NCI-H748 treated with DMSO at 0.1 percent for 48 hours (cell line): ENCODE measurements at places on chromosomes 5 and 9.

- peak; percentile 21 for DNase-seq
These were observed 2.1 kb downstream of the CFAP77 start for GRCh38 chr9:132412089-132412488.

DNA sequence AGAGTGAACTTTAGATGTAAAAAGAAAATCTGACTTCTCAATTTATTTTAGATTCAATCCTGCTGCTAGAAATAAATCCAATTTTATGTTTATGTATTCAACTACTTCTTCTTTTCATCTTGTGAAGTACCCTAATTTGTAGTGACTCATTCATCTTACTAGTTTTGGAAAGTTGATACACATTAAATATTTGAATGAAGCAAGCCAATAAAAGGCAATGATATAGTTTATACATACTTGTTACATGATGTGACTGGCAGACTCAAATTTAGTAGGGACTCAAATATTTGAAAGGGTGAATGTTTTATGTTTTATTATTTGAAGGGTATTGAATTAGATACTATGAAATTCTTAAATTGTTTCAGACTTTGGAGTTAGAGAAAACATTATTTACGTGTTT lies 34.7 kb downstream of the CSNK1G3 start:
- no peak for DNase-seq

DNA sequence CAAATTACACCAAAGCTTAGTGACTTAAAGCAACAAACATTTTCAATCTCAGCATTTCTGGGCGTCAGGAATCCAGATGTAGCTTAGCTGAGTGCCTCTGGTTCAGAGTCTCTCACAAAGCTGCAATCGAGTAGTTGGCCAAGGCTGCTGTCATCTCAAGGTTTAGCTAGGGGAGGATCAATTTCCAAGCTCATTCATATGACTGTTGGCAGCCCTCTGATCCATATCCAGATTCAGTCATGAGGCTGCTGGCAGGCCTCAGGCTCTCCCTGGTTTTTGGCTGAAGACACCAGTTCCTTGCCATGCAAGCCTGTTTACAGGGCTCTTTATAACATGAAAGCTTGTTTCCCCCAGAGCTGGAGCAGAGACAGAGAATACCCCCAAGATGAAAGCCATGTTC lies 419.5 kb upstream of the TLE4 start:
- no peak for DNase-seq

- no peak for DNase-seq
These were observed 170.4 kb downstream of the TTC39B start for GRCh38 chr9:15136646-15137045.

DNA sequence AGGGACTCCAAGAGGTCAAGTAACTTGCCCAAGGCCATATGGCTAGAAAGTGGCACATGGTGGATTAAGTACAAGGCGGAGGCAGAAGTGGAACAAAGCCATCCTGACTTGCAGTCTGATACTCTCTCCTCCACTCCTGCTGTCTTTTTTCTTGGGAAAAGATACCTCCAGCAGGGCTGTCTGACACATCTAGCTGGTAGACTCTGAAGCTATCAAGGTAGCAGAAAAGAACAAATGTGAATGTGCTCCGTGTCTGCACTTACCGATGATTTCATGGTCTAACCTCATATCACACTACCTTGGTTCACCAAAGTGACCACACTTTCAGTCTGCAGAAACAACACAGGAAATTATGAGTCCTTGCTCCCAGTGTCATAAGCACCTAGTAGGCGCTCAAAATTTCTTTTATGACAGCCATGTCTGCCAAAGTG lies 284.8 kb downstream of the CRB2 start:
- no peak for DNase-seq

GRCh38 chr5:36985387-36985786 lies 108.8 kb downstream of the NIPBL start:
- DNase-seq = no peak

DNA sequence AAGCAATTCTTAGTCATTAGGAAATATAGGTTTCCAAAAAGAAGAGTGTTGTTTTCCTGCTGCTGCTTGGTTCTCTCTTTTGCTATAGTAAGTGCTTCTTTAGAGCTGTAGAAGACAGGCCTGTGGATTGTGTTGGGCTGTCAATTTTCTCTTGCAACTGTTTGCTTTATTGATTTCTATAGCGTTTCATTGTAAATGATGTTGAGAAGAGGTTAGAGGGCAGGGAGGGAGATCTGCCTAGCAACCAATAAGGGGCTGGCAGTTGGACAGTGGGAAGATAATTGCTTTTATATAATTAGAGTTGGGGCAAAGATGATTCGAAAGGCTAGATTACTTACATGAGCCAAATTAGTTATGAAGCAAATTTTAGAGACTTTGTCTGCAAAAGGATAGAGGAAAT lies 11.1 kb downstream of the UNC13B start:
- peak; percentile 93 for DNase-seq

DNA sequence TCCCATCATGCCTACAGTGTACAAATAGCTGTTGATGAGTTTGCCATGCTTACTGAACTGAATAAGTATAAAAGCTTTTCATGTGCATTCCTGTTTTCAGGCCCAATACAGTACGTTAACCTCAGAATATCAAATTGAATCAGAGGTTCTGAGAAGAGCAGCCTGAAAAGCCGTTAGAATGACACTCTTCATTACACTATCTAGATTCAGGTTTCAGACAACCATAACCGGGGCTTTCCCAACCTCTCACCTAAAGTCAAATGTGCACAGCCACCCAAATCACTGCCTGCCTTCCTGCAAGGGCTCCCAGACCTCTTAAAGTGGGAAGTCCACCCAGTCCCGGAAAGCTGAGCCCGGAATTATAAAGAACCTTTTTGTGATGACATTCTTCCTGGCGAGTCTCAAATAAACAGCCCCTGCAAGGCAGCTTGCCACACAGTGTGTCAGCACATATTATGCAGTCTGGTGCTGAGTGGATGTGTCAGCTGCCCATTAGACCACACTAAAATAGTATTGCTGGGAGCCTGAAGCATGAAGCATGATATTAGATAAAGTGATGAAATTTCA lies 245.8 kb downstream of the TLE4 start:
- DNase-seq = no peak

- DNase-seq = no peak
These were observed 37.5 kb downstream of the SLC44A1 start for GRCh38 chr9:105281926-105282325.

DNA sequence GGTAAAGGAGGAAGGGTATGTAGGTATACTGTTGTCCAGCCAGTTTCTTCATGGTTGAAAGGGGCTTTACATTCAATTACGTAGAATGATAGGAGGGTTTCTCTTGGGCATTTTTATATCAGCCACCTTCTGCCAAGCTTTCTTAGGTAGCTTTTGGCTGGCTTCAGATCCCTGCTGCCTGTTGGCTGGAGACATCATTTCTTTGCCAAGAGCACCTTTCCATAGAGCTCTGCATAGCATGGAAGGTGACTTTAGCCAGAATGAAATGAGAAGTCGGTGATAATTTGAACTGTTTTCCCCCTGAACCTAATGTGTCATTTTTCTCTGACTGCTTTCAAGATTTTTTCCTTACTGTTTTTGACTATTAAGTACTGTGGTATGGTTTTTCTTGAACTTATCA lies 26.9 kb downstream of the TMEFF1 start:
- DNase-seq = no peak

DNA sequence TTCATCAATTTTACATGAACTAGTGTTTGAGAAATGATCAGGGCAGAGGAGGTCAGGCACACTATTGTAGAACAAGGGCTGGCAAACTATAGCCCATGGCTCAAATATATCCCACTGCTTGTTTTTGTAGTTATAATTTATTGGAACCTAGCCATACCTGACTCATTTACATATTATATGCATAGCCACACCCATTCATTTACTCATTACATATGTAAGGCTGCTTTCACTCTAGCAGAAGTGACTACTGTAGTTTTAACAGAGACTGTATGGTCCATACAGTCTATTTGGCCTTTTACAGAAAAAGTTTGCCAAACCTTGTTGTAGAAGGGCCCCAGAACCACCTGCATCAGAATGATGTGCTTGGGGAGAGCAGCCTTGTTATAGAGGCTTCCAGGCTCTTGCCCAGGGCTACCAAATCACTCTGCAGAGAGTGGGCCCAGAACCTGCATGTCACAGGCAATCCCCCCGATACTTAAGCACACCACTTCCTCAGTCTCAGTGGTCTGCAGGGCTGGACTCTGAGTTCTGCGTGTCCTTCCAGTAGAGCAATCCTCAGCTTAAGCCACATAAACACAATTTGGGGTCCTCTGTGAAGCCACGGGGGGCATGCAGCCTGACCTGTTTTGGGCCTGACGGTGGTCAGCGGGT lies 6.7 kb downstream of the ANKS6 start:
- no peak for DNase-seq

- DNase-seq = no peak
These were observed 62.6 kb downstream of the PUM3 start for GRCh38 chr9:2781336-2781735.

DNA sequence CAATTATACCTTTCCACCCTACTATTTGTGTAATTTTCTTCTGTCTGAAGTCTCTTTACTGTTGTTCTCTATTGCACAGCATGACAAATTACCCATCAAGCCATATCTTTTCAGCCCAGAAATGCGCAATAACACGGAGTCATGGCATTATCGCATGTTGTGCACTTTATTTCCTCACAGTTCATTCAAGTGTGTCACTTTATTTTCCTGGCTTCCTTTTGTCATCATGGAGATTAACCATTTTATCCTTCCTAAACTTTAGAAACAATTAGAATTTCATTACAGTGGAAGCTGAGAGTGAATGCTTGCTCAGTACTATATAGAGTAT lies 41.3 kb upstream of the MEF2C start:
- DNase-seq = no peak

- no peak for DNase-seq
These were observed 114.5 kb downstream of the UGCG start for GRCh38 chr9:112011051-112011620.

DNA sequence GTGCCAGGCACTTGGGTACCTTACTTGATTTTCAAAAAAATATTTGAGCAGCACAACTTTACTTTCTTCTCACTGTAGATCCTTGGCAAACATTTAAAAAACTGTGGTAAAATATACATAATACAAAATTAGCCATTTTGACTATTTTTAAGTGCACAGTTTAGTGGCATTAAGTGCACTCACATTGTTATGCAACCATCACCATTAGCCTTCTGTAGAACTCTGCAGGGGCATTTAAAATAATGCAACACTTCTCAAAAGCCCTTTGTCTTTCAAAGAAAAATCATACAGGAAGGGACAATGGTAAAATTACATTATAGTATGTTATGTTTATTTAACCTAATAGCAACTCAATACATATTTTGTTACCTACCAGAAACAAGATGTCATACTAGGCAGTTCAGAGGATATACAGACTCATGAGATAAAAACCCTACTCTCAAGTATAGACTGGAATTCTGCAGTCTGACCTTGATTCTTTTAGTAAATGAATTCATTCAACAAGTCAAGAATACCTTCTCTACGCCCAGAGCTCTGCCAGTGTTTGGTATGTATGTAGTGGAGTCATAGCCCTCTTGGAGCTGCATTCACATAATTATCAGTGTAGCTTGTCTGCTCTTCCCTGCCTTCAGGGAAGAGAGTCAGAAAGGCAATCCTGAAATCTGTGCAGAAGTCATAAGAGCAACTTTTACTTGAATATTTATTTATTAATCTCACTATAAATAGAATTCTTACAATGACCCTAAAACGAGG lies 74.0 kb upstream of the ARRDC3 start:
- DNase-seq = no peak

DNA sequence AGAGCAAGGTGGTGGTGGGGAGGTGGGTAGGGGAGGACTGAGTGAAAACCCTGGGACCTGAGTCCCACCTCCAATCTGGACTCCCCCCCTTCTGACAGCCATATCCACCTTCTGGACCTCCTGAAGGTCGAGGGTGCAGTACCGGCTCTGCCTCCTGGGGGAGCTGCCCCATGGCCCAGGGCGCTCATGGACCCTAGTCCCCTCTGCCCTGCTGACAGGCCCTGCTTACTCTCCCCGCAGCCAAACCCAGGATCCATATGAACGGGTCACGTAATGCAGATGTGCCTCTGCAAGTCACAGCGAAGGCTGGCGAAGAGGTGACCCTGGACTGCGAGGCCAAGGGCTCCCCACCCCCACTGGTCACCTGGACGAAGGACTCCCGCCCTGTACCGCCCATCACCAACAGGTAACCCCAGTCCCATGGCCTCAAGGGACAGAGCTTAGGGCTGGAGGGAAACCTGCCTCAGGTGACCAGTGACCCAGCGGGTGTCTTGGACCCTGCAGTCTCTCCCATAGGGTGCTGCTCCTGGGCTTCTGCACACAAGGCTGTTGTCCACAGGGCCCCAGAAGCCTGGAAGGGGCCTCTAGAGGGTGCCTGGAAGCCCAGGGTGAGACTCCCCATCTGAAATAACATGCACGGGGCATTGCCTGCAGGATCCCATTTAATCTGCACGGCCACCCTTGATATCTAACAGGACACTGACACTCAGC lies 61.7 kb downstream of the HMCN2 start:
- no peak for DNase-seq

GRCh38 chr9:81613002-81613812 lies 76.1 kb downstream of the TLE1 start:
- DNase-seq = no peak
